ENCODE measurements at places on chromosomes 5 and 9.

GRCh38 chr5:100731768-100732167 is 171.3 kb downstream of the ST8SIA4 start:
- DNase-seq: no peak

- DNase-seq: no peak
These were observed 399.8 kb upstream of the PIK3R1 start for GRCh38 chr5:67815455-67816391.

DNA sequence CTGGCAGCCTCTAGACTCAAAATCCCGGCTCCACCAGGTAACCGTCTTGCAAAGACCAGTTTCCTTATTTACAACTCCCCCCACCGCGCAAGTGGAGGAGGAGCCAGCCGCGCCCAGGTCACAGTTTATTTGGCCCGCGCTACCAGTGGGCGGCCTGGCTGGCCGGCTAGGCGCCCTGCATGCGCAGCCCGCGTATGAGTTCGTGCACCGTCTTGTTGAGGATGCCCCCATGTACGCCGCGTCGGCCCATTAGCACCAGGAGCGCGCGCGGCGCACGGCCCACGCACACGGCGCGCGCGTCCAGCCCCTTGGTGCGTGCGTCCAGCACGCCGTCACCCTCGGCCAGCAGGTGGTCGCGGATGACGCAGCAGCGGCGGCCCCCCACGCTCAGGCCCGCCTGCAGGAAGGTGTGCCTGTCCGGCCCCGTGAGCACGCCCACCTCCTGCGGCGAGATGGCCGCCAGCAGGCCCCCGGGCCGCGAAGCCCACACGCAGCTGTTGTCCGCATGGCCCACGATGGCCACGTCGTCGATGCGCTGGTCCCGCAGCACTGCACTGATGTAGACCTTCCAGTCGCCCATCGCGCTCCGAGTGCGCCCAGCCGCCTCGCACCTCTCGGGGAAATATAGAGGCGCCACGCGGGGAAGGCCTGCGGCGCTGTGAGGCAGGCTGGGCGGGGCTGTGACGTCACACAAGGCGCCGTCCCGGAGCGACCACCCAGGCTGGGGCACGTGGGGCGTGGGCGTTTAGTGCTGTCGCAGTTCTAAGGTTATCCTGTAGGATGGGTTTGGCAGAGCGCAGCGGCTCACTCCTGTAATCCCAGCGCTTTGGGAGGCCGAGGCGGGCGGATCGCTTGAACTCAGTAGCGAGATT is at the start of gene PFN3:
Gene PFN3 (minus strand): TSS at position 665 of the 872 bp plus-strand sequence. CDS start 85 bp downstream, at position 580.
- DNase-seq: no peak

GRCh38 chr9:16257604-16258003 is 612.9 kb downstream of the BNC2 start:
- no peak for DNase-seq

DNA sequence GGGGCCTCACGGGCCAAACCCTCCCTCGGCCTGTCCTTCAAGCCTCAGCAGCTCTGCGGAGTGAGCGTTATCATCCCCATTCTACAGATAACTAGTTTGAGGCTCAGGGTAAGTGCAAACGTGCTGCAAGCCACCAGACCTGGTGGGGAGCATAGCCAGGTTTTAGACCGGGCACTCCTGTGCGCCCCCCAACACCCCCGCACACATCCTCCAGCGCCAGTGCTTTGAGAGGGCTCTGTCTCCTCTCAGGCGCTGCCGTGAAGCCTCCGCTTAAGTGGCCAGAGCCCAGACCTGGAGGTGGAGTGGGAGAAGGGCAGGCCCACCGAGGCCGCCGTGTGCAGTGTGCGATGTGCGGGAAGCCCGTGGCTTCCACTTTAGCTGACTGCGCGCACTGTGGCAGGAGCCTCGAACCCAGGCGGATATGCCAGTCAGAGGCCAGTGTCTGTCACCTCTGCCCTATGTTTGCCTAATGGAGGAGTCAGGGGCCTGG is 1.6 kb upstream of the MGAT1 start:
- DNase-seq: no peak

GRCh38 chr5:108925073-108925472 is 177.4 kb downstream of the FER start:
- no peak for DNase-seq

DNA sequence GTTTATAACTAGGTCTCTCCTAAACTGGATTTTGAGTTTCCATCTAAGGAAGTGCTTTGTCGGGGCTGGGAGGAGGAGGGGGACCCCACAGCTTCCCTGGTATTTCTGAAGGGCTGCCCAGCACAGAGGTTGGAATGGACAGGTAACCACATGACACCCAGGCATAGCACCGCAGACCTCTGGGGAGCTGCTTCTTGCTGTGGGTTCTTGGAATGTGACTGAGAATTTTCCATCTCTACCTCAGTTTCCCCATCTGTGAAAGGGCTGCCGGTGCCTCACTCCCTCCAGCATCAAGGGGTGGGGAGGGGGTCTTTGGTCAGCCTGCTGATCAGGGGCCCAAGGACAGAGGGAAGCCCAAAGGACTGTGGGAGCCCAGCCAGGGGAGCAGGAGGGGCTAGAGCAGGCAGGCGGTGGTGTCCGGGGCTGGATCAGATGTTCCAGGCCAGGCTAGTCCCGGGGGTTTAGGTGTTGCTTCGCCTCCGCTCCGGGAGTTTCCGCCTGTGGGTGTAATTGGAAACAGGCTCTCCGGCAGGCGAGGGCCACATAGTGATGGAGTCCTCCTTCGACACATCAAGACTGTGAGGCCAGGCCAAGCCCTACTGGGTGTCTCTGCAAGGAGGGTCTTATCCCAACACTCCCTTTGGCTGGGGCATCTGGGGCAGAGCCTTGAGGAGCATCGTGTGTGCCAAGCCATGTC is 3.3 kb downstream of the OLFML2A start:
- no peak for DNase-seq

DNA sequence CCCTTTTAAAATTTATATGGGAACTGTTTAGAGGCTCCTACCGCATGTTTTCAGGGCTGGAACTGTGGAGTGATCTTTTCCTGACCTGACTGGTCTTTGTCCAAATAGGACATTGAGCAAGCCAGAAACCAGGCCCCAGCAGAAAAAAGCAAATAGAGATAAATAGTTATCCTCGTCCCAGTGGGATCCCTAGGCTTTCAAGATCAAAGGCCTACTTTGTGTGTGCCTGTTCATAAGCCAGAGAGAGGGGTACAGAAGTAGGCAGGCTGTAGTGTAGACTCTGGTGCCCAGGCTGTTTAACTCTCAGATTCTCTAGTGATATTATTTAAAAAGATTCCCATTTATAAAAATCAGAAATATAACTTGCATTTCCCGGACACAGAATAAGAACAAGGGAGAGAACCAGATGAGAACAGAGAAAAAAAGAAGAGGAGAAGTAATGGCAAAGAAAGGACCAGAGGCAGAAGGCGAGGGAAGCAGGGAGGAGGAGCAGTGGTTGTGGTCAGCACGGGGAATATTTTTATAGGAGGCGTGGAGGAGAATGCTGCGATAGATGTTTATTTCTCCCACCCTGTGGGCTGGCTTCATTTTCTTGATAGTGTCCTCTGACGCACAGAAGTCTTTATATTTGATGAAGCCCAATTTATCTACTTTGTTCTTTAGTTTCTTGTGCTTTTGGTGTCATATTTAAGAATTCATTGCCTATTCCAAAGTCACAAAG is 101.2 kb downstream of the AOPEP start:
- DNase-seq: no peak

GRCh38 chr5:110736753-110737152 is 2.1 kb upstream of the SLC25A46 start:
- DNase-seq: no peak

GRCh38 chr9:81680006-81680405 is 9.3 kb downstream of the TLE1 start:
- DNase-seq: no peak

DNA sequence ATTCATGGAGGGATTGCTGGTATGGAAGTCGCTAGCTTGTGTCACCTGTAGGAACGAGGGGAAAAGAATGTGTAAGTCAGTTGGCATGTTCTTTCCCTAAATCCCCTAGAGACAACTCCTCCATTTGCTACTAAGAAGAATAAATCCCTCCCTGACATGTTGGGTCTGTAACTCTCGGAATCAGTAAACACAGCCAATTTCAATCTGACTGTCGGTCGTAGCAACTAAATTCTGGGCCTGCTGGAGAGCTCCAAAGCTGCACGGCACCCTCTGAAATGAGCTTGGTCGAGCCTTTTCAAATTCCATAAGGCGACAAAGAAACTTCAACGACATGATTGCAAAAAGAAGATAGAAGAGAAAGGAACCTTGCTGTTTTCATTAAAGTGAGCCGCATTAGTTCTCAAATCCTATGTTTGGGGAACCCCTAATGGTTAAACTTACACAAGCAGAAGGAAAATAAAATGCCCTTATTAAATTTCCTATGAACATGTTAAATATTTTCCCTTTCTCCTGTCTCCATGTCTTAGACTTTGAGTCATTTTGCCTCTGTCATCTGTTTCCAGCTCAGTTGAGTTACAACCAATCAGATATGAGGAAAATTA is 735.8 kb upstream of the WWC1 start:
- no peak for DNase-seq

GRCh38 chr9:134717924-134718645 is 76.5 kb downstream of the COL5A1 start:
- no peak for DNase-seq

DNA sequence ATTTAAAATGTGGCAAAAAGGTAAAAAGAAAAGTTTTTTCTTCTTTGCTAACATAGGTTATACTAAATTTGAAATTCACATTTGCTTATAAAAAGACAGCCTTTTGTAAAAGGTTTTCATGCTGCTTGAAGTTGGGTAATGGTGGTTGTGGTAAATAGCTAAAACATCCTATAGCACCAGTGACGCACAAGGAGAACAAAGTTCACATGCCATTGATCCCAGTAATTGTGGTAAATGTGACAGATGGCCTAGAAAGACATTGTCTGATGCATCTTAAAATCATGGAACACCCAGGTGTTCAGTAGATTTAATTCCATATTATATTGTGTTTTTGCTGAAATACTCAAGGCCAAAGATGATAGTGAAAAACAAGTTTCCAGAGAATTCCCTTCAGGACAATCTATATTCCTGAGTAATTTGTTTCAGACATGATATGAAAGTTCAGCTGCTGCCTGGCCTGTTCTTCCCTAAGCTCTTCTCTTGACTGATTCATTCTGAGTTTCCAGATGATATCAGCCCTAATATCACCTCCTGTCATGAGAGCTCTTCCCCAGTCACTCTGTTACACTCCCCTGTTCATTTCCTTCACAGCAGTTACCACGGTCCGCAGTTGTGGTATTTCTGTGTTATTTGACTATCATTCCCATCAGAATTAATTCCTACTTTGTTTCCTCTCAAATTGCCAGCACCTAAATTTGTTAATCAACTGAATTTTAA is 4.6 kb upstream of the FBXL17 start:
- DNase-seq: no peak

GRCh38 chr9:109604781-109605180 is 106.7 kb upstream of the PTPN3 start:
- no peak for DNase-seq

All from activated CD4-positive, CD25-positive, alpha-beta regulatory T cell treated with anti-CD3 and anti-CD28 coated beads, Interleukin-2, amount 50 U/mL, for 16 hours (primary cell).